Effector memory CD4-positive, alpha-beta T cell (primary cell): ENCODE measurements at places on chromosomes 16 and 17.
A peak's percentile ranks its signal among the peaks of the same experiment; 100 is the strongest.

GRCh38 chr17:60036796-60037677, 41.7 kb downstream of the HEATR6 start:
- DNase-seq: peak; percentile 39

DNA sequence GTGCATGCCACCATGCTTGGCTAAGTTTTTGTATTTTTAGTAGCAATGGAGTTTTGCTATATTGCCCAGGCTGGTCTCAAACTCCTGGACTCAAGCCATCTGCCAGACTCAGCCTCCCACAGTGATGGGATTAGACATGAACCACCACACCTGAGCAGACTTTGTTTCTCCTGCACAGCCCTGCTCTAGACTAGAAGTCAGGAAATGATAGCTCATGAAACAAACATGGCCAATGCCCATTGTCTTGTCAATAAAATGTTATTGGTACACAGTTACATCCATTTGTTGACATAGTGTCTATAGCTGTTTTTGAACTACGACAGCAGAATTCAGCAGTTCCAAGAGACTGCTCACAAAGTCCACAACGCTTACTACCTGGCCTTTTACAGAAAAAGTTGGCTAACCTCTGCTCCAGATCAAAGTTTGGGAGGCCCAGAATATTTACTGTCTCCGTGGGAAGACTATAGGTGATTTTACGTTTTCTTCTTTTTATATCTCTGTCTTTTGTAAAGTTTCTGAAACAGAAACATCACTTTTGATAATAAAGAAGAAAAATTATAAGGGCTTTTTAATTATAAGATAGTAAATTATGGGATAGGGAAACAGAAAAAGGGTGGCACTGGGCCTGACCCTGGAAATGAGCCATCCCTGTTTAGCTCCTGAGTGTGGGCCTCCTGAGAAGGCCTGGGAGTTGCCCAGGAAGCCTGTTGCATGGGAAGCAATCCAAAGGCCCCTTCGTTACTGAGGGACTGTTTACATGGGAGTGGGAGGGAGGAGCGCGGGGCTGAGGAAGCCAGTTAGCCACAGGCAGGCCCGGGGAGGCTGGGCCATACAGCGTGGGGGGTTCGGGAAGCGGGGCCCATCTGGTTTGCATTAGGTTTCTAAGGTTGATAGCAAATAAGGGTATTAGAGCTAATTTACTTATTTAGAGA, 201.5 kb downstream of the IRF8 start:
- DNase-seq: no peak

GRCh38 chr17:67080804-67081203, 36.5 kb downstream of the CACNG1 start:
- DNase-seq: no peak

- DNase-seq: no peak
Measured at GRCh38 chr16:78163772-78164670, 64.6 kb downstream of the WWOX start.

DNA sequence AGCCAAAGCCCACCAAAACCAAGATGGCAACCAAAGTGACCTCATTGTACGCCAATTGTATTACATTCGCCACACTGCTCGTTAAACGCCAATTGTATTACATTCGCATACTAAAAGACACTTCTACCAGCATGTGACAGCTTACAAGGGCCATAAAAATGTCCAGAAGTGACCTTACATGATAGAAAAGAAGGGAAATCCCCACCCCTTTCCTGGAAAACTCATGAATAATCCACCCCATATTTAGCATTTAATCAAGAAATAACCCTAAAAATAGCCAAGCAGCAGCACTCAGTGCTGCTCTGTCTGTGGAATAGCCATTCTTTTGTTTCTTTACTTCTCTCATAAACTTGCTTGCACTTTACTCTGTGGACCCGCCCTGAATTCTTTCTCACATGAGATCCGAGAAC, 25.7 kb downstream of the PSMD7 start:
- DNase-seq: no peak

DNA sequence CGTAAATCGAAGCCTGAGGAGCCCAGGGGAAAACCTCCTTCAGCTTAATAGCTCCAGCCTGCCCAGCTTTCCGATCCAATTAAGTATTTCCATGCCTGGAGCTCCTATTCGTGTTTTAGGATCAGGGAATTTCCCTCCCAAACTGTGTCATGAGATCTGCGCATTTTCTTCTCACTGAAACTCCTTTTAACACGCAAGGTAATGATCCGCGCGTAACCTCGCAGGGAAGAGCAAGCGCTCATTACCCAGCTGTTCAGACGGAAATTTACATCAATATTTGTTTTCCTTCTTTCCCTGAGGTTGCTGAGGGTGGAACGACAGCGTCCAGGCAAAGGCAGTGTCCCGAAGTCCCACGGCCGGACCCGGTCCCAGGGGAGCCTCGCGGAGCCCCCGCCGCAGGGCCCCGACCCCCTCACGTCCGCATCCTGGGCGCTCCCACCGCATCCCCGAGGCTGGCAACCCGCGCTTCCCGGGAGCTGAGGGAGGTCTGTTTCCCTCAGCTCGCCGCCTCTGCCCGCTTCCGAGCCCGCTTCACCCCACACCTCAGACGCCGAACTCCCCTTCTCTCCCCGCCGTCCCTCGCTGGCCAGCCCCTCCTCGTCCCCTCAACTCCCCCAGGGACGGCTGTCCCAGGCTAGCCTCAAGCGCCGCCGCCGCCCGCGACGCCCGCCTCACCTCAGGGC, 415 bp downstream of the ABCA5 start:
- DNase-seq: no peak

DNA sequence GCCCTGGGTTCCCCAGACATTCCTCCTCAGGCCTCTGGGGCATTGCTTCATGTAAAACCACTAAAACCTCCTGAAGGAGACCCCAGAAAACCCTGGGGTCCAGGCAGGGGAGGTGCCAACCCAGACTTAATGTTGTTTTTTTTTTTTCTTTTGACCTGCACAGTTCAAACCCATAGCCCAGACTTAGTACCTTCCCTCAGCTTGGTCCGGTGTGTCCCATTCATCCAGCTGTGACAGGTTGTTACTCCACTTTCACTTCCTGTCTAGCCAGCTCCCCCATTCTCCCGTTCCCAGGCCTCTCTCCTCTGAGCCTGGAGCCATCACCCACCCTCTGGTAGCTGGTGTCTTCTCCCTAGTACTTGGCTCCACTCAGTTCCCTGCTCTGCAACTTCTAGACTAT, 4.8 kb downstream of the CDR2L start:
- no peak for DNase-seq

DNA sequence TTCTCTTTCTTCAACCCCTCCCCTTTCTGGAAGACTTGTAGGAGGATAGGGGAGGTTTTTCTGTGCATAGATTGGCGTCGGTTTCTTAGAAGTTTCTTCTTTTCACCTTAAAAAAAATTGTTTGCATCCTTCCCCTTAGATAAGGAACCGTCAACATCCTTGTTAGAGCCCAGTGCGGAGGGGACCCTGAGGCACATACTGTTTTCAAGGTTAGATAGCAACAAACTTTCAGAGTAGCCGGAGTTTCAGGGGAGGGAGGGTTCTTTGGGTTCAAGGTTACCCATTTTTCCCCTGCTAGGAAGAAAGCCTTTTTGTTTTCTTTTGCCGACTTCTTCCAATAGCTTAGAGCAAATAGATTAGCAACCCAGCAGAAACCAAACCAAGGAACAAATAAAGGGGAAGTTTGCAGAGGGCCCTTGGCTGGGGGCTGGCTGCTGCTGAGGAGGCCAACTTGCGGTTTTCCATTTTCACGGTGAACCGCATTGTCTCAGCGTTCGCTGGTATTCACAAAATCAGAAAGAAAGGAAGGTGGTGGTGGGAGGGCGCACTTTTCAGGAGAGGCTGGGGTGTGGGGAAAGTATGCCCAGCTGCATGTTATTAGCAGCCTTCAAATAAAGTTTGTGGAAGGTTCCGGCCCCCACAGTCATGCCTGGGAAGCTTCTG, 28.8 kb downstream of the MSI2 start:
- DNase-seq: peak; percentile 6

DNA sequence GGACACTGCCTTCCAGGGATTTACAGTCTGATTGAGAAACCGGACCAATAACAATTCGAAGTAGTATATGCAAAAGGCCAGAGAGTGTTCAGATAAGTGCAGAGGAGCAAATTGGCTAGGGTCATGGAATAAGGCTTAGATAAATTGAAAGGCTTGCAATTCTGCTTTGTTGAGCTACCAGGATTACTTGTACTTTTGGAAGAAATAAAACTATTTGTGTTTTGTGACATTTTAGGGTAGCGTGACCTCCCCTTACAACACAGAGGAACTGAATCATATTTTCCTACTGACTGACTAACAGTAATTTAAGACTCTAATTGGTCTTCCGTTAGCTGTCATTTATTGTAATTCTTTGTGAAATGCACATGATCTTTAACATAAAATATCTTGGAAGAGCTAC, 104.7 kb downstream of the PITPNC1 start:
- DNase-seq: no peak

DNA sequence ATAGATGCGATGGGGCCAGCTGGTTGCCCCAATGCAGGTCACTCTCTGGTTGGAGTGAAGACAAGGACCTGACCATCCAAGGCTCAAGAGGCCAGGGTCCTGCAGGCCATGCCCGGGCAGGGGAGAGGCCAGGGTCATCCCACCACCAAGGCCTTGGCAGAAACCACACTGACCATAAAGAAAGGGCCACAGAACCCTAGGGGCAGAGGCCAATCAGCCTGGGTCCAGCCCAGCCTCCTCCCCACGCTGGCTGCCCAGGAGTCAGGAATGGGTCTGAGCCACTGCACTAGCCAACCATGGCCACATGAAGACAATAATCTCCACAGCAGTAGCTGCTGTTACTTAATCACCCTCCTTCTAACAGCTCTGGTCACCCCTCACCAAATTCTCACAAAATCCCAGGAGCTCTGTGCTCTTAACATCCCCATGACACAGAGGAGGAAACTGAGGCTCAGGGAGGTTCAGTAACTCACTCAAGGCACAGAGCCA, 10.2 kb upstream of the BCAR1 start:
- DNase-seq: no peak

- no peak for DNase-seq
Measured at GRCh38 chr17:65998675-65999074, 193.3 kb downstream of the CEP112 start.

GRCh38 chr17:68468334-68468733, 11.0 kb upstream of the WIPI1 start:
- DNase-seq: no peak

- DNase-seq: no peak
Measured at GRCh38 chr16:73230651-73231050, 182.7 kb upstream of the ZFHX3 start.

- no peak for DNase-seq
Measured at GRCh38 chr17:56930739-56931337, 17.0 kb upstream of the TRIM25 start.

- no peak for DNase-seq
Measured at GRCh38 chr16:75929046-75929445, 202.8 kb upstream of the CPHXL start.
